ENCODE measurements at places on chromosomes 12 and 14.

DNA sequence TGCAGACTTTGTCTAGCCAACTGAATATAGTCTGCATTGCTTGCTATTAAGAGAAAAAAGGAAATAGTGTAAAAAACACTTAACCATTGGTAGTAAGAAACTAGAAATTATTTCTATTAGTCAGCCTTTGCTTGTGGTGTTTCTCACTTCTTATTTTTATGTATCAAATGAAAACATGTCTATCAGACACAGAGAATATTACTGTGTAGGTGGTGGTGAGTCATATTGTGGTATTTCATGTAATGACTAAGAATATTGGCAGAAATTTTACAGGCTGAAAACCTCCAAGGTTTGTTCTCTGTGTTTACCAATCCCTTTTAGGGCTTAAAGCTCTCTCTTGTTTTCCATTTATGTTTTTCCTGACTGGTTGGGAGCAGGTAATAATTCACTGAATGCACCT is 87.2 kb downstream of the DAAM1 start:
- DNase-seq = no peak

GRCh38 chr14:101499513-101499912 is 61.8 kb upstream of the DIO3 start:
- no peak for DNase-seq

- DNase-seq = no peak
Observed at GRCh38 chr12:26782372-26783130, 50.4 kb downstream of the ITPR2 start.

DNA sequence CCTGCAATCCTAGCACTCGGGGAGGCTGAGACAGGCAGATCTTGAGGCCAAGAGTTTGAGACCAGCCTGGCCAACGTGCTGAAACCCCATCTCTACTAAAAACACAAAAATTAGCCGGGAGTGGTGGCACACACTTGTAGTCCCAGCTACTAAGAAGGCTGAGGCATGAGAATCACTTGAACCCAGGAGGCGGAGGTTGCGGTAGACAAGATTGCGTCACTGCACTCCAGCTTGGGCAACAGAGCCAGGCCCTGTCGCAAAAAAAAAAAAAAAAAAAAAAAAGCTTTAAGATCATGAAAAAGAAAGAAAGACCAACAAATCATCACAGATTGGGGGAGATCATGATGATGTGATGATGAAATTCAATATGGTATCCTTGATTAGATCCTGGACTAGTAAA is 30.6 kb downstream of the WDR89 start:
- no peak for DNase-seq

DNA sequence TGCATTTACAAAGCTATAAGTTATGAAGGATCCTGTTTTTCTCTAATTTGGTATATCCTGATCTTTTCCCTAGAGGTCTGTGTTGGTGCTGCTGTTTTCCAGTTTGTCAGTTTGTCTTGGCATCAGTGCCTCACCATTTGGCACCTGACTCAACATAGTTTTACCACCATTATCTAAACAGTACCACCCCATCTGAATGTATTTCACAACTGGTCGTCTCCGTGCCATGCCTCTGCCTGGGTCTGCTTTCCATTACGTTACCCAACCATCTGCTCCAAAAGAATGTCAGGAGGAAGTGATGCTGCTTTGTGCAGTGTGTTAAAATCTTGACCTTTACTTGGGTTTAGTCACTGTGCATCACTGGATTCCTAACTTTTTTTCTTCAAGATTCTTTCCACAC is 129.3 kb upstream of the RASSF8 start:
- no peak for DNase-seq

GRCh38 chr14:57346741-57347140 is 43.6 kb upstream of the NAA30 start:
- no peak for DNase-seq

- DNase-seq = no peak
Observed at GRCh38 chr14:29773990-29774389, 153.7 kb downstream of the PRKD1 start.

- peak; percentile 15 for DNase-seq
Observed at GRCh38 chr12:18461758-18462157, 200.4 kb downstream of the PIK3C2G start.

GRCh38 chr14:31927348-31927832 is 149.7 kb upstream of the ARHGAP5 start:
- DNase-seq = no peak

GRCh38 chr14:24072436-24072835 is 1.1 kb downstream of the CPNE6 start:
- no peak for DNase-seq

- no peak for DNase-seq
Observed at GRCh38 chr14:96103560-96104460, 64.6 kb downstream of the C14orf132 start.

- no peak for DNase-seq
Observed at GRCh38 chr12:97640826-97641225, 178.2 kb downstream of the RMST start.

GRCh38 chr12:13080266-13080665 is 23.2 kb downstream of the GSG1 start:
- no peak for DNase-seq

DNA sequence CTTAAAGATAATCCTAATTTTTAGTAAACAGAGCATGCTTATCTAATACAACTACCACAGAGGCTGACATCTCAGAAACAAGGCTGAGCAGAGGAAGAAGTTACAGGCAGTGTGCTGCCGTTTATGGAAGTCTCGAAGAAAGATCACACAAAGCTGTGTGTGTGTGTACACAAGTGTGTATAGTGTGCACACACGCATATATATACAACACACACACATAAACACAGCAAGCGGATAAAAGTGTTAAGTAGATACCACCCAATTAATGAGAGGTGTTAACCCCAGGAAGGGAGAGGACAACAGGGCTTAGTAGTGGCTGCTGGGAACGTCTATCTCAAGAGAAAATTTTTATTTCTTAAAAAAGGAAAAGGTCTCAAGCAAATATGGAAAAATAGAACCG is 15.3 kb downstream of the CCDC88C start:
- DNase-seq = no peak

DNA sequence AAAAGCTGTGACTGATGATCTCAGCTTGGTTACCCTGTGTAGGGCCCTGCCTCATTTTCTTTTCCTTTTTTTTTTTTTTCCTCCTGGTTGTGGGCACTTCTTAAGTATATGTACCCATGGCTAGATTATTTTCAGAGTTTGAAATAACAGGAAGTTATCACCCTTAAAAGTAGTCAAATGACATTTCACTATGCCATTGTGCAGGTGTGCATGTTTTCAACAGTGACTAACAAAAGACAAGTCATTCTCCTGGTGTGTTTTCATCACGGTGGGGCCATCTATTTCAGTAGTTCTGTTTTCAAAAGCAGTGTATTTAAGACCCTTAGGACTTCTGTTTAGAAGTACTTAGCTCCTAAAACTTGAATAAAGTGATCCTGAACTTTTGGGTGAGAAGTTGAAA is 15.0 kb downstream of the GABARAPL1 start:
- no peak for DNase-seq

GRCh38 chr12:53279888-53280498 is 11.9 kb downstream of the ESPL1 start:
- DNase-seq = no peak

GRCh38 chr14:57692671-57693070 is 173.2 kb downstream of the SLC35F4 start:
- DNase-seq = peak; percentile 11

- DNase-seq = no peak
Observed at GRCh38 chr12:80494836-80495235, 50.8 kb downstream of the PTPRQ start.

- no peak for DNase-seq
Observed at GRCh38 chr14:34646570-34647255, 16.8 kb upstream of the SNX6 start.

DNA sequence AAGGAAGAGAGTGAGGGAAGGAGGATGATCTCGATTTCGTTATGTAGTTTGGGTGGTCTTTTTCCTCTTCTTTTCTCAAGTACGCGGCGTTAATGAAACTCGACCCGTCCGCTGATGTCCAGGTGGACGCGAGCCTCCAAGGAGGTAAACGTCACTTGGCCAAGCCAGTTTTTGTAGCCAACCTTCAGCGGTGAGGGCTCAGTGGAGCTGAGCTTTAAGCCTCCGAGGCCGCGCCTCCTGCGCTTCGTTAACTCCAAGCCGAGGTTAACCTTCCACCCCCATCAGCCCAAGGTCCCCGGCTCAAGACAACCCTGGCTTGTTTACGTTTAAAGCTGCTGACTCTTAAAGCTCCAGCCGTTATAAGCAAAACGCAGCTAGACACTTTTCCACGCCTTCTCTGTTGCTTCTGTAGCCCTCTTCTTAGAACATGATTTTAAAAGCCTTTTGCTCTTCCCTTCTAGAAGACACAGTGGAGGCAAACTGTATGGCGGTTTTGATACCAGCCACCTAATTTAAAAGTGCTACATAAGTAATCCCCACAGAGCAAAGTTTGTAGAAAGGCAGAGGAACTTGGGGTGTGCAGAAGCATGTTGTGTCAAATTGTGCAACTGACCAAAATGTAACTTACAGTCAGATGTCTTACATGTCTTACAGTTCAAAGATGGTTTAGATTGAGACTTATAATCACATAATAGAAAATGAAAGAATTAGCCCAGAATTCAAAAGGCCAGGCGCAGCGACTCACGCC is 923 bp upstream of the ITPR2 start:
- DNase-seq = peak; percentile 29

GRCh38 chr14:32883188-32883587 is 55.5 kb upstream of the NPAS3 start:
- no peak for DNase-seq

DNA sequence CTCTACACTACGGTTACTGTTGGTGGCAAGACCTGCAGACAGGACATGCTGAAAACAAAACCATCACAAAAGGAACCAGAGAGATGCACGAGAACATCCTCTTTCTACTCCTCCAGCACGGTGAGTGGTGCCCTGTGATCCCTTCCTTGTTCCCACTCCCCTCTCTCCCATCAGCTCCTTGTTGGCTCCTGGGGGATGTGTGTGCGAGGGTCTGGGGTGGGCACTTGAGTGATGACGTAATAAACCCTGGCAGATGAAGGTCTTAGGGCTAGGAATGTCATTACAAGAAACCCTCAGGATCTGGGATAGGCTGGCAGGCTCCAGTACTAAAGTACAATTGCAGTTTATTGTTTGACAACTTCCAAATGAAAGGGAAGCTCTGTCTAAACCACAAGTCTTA is 261.5 kb downstream of the FOXN3 start:
- DNase-seq = no peak

- DNase-seq = no peak
Observed at GRCh38 chr12:21815306-21816062, 41.0 kb upstream of the KCNJ8 start.

GRCh38 chr14:54194501-54194900 is 202.3 kb upstream of the CDKN3 start:
- DNase-seq = no peak

DNA sequence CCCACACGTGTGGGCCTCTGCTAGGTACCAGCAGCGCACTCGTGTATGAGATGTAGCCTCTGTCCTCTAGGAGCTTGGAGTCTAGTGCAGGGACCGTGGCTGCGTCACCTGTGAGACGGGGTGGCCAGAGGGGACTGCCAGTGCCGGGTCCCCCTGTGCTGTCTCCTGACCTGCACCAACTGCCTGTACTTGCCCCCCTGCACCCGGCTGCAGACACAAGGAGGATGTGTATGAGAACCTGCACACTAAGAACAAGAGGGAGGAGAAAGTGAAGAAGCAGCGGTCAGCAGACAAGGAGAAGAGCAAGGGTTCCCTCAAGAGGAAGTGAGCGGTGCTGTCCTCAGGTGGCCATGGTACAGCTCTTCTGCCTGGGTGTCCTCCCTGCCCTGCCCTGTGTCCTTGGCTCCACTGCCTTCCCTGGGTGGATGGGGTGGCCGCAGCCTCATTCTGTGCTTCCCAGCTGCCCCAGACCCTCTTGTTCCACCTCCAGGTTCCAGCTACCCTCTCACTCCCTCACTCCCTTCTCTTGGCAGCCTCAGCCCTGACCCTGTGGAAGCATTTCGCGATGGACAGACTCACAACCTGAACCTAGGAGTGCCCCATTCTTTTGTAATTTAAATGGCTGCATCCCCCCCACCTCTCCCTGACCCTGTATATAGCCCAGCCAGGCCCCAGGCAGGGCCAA is 9.6 kb downstream of the PTPN6 start:
- DNase-seq = no peak

GRCh38 chr14:32934073-32934880 is 4.4 kb upstream of the NPAS3 start:
- DNase-seq = peak; percentile 73

GRCh38 chr14:105336477-105337287 is 22.1 kb downstream of the PACS2 start:
- DNase-seq = no peak

DNA sequence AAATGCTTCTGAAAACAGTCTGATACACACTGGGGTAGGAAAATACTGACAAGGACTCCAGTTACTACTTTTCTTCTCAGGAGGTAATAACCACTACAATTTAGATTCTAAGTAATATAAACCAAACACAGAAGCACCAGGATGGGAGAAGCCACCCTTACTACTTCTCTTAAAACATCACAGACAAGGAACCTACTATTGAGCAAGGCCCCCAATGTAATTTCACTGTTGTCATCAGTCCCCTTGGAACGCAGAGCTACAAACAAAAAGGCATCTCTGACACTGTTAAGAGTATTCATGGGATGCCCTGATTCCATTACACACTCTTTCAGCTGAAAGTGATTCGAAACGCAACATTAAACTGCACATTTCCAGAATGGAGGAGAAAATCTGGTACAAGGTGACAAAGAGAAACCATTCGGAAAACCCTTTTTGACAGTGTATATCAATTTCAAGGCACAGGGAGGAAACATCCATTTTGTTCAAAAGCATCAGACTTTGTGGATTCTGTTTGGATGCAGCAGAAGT is 185.9 kb downstream of the PPM1H start:
- DNase-seq = no peak
